GM12891 (cell line): ENCODE measurements at places on chromosomes 13 and 19.
A peak's percentile ranks its signal among the peaks of the same experiment; 100 is the strongest.

- peak; percentile 6 for DNase-seq
These were observed 41.5 kb downstream of the MLLT1 start for GRCh38 chr19:6238256-6238642.

DNA sequence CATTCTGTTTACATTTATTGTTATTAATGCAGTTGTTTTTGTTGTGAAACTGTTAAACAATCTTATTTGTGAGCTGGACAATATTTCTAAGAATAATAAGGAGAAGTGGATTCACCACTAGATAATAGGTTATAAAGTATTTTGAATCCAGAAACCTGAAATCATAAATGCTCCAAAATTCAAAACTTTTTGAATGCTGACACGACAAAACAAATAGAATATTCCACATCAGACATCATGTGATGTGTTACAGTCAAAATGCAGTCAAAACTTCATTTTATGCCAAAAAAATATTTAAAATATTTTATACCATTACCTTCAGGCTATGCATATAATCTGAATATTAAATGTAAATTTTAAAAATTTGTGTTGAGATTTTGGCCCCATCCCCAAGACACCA lies 1321.4 kb downstream of the SLITRK1 start:
- no peak for DNase-seq

GRCh38 chr19:36686365-36687213 lies 823 bp upstream of the ZNF567 start:
- DNase-seq, result no peak

DNA sequence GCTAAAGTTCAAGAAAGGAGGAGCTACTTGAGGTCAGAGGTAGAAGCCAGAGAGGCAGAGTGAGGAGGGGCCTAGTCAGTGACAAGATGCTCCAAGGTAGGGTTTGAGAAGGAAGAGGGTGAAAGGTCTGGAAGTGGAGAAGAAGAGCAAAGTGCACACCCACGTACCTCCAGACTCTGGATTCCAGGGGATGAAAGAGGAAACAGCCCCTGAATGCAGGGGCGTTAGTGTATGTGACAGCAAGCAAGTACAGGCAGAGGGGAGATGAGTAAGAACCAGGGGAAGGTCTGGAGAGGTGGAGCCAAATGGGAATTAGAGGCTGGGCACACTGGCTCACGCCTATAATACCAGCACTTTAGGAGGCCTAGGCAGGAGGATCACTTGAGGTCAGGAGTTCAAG lies 8.7 kb downstream of the RPS28 start:
- no peak for DNase-seq

- DNase-seq, result no peak
These were observed 372.0 kb downstream of the EFNB2 start for GRCh38 chr13:106163426-106163825.

- DNase-seq, result no peak
These were observed 7.8 kb upstream of the DZIP1 start for GRCh38 chr13:95652244-95652764.

DNA sequence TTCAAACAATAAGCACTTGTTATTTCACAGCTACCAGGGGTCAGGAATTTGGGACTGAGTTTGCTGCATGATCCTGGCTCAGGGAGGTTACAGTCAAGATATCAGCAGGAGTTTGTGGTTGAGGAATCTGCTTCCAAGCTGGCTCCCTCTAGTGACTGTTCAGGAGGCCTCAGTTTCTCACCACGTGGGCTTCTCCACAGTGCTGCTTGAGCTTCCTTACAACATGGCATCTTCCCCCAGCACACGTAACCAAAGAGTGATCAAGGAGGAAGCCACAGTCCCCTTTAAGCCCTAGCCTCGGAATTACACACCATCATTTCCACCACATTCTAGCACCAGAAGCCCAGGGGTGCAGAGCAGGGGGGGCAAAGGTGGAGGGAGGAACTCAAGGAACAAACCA lies 28.8 kb downstream of the CELF5 start:
- DNase-seq, result no peak

- no peak for DNase-seq
These were observed 4.8 kb upstream of the DAPK3 start for GRCh38 chr19:3975637-3976087.

GRCh38 chr13:27728271-27728670 lies 64.0 kb upstream of the GSX1 start:
- DNase-seq, result no peak

DNA sequence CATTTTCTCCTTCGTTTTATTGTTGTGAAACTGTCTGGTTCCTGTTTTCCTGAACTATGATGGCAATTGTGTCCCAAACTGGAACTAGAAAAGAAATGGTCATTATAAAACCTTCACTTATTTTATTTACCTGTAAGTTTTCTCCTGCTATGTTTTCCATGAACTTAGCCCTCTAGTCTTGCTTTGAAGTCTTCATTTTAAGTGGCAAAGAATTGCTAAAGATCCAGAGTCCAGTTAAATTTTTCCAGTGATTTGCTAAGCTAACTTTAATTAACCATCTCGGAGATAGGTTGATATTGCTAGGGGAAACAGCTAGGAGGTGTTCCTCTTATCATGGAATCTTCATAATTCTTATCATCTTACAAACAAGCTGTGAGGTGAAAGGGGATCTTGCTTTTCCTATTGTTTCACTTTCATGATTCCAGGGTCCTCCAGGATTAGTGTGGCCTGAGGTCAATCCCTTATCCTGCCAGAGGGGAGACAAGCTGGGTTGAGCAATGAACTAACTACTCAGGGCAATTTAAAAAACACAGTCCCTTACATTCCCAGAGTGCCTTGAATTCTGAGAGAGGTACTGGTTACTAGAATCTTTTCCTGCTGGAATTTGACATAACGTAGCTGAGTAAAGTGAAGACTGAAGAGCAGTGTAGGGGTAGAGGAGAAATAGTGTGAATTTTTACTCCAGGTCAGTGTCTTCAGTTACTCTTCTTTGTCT lies 112.5 kb downstream of the ESD start:
- DNase-seq, result no peak

DNA sequence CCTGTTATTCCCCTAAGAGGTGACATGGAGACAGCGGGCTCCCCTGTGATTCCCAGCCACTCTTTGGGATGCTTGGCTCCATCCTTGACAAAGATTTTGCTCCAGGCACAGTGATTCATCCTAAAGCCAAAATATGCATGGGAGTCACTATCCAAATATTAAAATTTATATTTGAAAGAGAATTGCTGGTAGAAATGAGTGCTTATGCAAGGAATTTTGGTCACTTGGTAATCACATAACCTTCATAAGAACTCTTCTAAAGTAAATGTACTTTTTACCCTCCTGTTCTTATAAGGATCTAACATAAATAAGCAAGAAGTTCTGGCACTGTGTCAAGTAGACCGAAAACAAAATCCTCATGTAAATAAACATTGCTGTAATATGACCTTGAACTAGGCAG lies 385.8 kb downstream of the ITGBL1 start:
- no peak for DNase-seq

DNA sequence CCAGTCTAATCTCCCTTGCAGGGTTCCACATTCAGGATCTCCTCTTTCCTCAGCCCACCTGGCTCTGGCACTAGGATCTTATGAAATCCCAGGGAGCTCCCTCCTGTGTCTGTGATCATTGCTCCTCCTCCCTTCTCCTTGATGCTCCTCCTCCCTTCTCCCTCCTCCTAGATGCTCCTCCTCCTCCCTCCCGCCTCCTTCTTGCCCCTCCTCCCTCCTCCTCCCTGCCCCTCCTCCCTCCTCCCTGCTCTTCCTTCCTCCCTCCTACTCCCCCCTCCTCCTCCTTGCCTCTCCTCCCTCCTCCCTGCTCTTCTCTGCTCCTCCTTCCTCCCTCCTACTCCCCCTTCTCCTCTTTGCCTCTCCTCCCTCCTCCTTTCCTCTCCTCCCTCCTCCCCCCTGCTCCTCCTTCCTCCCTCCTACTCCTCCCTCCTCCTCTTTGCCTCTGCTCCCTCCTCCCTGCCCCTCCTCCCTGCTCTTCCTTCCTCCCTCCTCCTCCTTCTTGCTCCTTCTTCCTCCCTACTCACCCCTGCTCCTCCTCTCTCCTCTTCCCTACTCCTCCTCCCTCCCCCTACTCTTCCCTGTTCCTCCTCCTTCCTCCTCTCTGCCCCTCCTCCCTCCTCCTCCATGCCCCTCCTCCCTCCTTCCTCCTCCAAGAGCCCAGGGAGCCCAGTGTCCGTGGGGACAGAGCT lies 14.9 kb upstream of the ZBTB7A start:
- no peak for DNase-seq

- no peak for DNase-seq
These were observed 121.7 kb upstream of the MAB21L1 start for GRCh38 chr13:35598233-35598632.

DNA sequence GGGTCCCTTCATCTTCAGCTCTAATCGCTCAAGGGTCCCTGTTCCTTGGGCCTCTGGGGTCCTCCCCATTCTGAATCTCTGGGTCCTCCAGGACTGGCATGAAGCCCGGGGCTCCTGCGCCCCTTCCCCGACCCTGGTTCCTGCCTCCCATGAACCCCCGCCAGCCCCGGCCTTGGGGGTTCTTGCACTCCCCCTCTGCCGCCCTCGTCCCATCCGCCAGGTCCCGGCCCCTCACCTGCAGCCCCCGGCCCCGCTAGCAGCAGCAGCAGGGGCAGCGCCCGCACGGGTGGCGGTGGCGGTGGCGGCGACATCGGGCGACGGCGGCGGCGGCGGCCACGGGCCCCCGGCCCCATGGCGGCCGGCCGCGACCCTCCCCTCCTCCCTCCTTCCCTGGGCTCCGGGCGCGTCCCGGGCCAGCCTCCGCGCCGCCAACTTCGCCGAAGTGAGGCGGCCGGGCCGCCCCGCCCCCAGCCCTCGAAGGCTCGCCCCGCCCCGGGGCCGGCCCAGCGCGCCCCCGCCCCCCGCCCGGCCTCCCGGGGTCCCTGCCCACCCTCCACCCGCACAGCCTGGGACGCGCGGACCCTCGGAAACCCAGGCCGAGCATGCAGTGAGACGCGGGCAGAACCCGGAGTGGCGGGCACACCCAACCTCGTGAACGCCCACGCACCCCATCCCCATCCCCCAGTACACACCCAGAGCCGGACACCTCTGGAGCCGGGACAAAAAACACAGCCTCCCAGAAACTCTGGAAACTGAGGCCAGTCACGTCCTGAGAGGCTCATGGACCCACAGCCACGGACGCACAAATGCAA lies at the start of gene NOTCH3:
Gene NOTCH3, minus strand, starts transcription at position 443 of the 812 bp plus-strand sequence. Its CDS starts 90 bp downstream, at position 353.
- no peak for DNase-seq

DNA sequence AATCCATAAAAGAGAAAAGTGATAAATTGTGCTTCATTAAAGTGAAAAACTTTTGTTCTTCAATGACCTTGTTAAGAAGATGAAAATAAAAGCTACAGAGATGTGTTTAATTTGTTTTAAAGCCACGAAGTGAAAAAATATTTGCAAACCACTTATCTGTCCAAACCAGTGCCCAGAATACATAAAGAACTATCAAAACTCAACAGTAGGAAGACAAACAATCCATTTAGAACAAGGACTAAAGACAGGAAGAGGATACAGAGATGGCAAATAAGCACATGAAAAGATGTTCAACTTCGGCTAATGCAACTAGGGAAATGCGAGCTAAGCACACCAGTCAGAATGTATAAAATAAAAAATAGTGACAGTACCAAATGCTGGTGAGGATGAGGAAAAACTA lies 15.0 kb downstream of the GJB6 start:
- DNase-seq, result no peak

DNA sequence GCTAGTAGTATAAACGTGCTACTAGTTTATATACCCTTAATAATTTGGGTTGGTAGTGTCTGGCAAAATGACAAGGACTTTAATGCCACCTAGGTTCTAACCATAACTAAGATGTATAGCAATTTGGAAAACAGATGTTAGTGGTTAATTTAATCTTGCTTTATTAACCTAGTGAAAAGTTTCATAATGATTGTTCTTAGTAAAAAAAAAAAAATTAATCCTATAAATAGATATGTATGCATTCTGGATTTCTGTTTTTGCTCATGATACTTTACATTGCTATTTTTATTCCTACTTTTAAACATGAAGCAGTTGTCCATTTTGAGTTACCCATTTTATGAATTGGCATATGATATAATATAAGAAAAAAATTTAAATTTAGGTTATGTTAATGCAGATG lies 36.3 kb downstream of the DGKH start:
- no peak for DNase-seq

DNA sequence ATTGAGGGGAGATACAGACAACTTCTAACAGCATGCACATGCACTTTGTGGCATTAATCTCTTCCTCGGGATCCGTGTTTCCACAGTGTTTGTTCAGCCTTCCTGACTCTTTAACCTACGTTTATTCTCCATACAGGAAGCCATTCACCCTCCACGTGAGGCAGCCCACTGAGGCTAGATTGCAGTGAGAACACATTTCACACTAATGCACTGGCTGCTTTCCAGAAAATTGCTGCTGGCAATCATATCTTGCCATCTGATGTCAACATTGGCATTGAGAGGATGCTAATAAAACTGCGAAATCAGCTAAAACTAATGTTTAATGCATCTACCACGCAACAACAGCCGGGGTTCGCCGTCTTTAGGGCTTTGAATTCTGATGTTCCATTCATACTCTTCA lies 30.0 kb downstream of the DCLK1 start:
- DNase-seq, result no peak

DNA sequence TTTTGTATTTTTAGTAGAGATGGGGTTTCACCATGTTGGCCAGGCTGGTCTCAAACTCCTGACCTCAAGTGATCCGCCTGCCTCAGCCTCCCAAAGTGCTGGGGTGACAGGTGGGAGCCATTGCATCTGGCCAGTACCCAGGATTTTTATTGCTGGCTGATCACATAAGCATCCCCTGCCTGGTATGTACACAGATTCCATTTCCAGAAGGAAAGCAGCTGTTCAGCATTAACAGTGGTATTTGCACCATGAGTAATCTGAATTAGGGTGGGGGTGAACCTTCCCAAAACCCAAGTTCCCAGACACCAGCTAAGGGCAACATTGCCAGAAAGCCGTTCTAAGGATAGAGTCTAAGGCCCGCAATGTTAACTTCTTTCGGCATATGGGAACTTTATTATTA lies 7.3 kb downstream of the ZNF555 start:
- no peak for DNase-seq

DNA sequence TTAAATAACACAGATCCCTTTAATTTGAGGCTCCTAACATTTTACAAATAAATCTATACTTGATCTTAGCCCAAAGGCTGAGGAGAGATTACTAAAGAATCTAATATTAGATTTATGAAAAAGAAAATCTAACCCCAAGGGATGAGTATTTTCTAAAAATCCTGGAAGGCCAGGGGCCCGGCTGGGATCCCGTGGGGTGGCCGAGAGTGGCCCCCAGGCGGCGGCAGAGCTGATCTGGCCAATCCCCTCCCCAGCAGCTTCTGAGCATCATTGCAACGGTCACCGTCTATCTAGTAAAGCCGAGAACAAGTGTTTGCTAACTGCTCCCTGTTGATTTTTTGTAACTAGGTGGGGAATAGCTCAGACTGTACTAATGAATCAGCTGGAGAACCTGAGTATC lies 37.5 kb downstream of the ADPRHL1 start:
- DNase-seq, result no peak

DNA sequence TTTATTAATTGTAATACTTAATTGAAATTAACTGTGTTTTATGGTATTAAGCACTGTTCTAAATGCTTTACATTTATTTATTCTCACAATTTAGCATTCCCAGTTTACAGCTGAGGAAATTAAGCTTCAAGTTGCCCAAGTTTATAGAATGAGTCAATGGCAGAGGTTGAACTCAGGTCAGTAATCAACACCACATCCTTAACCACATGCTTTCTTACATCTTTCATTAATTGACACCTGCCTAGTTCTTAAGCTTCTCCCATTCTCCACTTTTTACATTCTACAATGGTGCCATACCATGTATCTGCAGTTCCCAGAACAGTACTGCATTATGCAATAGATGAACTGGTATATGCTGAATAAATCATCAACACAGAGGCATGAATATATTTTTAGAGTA lies 11.7 kb upstream of the RBM26 start:
- DNase-seq, result no peak

- no peak for DNase-seq
These were observed 15.9 kb upstream of the PLPP2 start for GRCh38 chr19:307111-307531.

- no peak for DNase-seq
These were observed 2.2 kb upstream of the COX6B1 start for GRCh38 chr19:35645680-35646511.
